Regular cardiac myocyte (primary cell): ENCODE measurements at places on chromosomes 4 and X. TPM values are rescaled to one million over a fixed set of nuclear protein-coding genes. Genes with fewer than 3 reads are reported as not detected.

The PCDH18 gene
- 47.0 and 67.9 TPM in 2 replicates for total RNA-seq

The FGF16 gene
- total RNA-seq: under 0.01 and 1.3 TPM in 2 replicates

The TCEAL2 gene
- 0.19 TPM in 1 of 2 replicates, not detected in the other for total RNA-seq

The NAAA gene
- 28.5 and 43.1 TPM in 2 replicates for total RNA-seq

The DDX53 gene
- not detected in 2 replicates for total RNA-seq

The MAGEC1 gene
- not detected in 2 replicates for total RNA-seq

The NKAP gene
- 3.9 and 4.4 TPM in 2 replicates for total RNA-seq
